ENCODE measurements at places on chromosomes 7 and 10. TPM values are rescaled to one million over a fixed set of nuclear protein-coding genes. Genes with fewer than 3 reads are reported as not detected.

DNA sequence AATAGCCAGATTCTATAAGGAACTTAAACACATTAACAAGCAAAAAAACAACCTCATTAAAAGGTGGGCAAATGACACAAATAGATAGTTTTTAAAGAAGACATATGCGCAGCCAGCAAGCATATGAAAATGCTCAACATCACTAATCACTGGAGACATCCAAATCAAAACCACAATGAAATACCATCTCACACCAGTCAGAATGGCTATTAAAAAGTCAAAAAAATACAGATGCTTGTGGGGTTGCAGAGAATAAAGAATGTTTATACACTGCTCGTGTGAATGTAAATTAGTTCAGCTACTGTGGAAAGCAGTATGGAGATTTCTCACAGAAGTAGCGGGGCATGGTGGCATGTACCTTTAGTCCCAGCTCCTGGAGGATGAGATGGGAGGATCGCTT, 164.0 kb downstream of the CHRM2 start:
- no peak for DNase-seq

Gene COL26A1
- not detected for total RNA-seq

GRCh38 chr7:155922067-155922816, 110.0 kb upstream of the SHH start:
- DNase-seq, result peak; percentile 75

GRCh38 chr7:97770850-97771249, 39.0 kb downstream of the TAC1 start:
- DNase-seq, result peak; percentile 45

Gene POLR2J2
- total RNA-seq, result 11.9 TPM

Gene NEBL
- total RNA-seq, result 15.5 TPM

Gene ZNF800
- total RNA-seq, result 31.9 TPM

Gene LIPF
- total RNA-seq, result not detected

DNA sequence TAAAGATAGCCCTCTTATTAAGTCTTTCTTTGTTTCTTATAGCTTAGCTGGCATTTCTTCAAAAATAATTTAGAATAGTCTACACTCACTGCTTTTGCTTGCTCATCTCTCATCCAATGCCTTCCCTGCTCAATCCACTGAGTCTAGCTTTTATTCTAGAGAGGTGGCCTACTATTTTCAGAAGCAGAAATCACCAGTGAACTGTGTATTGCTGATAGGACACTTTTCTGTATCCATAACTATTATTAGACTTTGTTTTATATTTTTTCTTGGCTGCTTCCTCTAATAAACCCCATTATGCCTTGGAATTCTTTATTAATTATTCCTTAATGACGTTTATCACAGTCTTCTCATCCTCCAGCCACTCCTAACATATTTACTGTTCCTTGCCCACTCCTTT, 206.8 kb downstream of the SEMA3A start:
- DNase-seq, result no peak

DNA sequence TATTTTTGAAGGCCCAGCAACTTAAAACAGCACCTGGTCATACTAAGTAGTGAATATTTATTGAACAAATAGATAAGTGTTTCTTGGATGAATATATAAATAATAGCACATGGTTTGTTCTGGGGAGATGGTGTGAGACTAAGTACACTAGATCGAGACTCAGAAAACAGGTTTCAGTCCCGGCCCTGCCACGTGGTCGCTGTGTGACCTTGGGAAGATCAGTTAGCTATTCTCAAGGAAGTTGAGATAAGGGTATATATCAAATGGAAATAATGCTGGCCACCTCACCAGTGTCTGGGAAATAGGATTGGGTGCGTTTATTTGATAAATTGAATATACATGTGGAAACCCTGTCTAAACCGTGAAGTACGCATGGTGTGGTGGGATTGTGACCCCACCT, 354.6 kb downstream of the SDK1 start:
- no peak for DNase-seq

Gene PRF1
- total RNA-seq, result 2.7 TPM

- DNase-seq, result peak; percentile 54
Observed at GRCh38 chr10:70508912-70509756, 30.6 kb downstream of the PALD1 start.

- no peak for DNase-seq
Observed at GRCh38 chr7:1632916-1633785, 36.9 kb upstream of the ELFN1 start.

DNA sequence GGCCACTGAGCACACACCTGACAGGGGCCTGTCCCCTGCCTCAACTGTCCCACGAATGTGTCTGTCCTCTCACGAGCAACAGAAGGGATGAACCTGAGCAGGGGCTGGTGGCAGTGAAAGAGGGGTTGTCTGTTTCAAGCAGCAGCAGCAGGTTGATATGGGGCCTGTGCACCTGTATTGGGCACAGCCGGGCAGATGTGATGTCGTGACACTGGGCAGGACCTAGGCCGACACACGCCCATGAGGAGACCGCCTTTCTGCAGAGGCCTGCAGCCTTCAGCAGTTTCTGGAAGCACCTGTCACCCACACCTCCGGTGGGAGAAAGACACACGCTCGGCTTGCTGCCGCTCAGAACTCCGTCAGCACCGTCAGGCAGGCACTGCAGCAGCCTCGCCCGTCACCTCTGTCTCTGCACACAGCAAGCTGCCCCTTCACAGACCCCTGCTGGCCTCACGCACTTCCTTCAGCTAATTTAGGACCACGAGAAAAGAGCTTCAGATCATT, 48.5 kb downstream of the AMZ1 start:
- DNase-seq, result peak; percentile 2

DNA sequence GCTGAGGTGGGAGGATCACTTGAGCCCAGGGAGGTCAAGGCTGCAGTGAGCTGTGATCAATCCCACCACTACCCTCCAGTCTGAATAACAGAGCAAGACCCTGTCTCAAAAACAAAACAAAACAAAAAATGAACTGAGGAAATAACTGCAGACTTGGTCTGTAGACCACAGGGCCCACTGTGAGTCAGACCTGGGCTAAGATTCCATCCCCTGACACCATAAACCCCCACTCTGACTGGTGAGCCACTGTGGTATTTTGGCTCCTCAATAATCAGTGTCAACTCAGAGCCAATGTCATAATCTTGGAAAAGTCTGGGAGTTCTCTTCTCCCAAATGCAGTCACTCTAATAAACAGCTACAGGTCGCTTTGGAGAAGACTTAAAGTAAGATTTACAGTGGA, 24.0 kb upstream of the ERCC6 start:
- DNase-seq, result no peak

Gene SERPINE1
- 1.8 TPM for total RNA-seq

Gene IL15RA
- total RNA-seq, result 15.4 TPM

Gene NEUROG3
- 0.81 TPM for total RNA-seq

- no peak for DNase-seq
Observed at GRCh38 chr7:157497744-157498651, 161.2 kb downstream of the DNAJB6 start.

GRCh38 chr7:38368191-38368605, 94.8 kb upstream of the TARP start:
- peak; percentile 75 for DNase-seq

Gene EN2
- total RNA-seq, result not detected

Gene WNT16
- total RNA-seq, result not detected

GRCh38 chr10:112698133-112698817, 251.3 kb downstream of the VTI1A start:
- no peak for DNase-seq

Gene AKR1C2
- total RNA-seq, result 65.4 TPM

- DNase-seq, result no peak
Observed at GRCh38 chr10:111821871-111822270, 361.7 kb downstream of the GPAM start.

- DNase-seq, result no peak
Observed at GRCh38 chr7:155178096-155178495, 108.0 kb downstream of the HTR5A start.

- DNase-seq, result no peak
Observed at GRCh38 chr7:80047032-80047431, 87.6 kb upstream of the GNAI1 start.

DNA sequence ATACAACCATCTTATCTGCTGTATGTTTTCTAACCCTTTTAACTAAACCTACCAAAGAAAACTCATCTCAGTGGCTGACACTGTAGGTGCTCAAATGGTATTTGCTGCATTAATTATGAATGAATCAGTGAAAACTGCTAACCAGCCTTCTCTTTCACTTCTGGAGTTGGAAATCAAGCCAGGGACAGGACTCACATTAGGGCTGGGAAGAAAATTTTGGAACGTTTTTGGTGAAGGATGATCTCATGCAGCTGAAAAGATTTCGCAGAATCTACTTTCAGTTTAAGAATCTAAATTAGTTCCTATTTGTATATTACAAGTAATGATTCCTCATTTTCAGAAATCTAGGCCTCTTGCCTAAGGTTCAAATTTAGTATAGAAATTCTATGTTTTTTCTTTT, 12.9 kb downstream of the MTPN start:
- no peak for DNase-seq

DNA sequence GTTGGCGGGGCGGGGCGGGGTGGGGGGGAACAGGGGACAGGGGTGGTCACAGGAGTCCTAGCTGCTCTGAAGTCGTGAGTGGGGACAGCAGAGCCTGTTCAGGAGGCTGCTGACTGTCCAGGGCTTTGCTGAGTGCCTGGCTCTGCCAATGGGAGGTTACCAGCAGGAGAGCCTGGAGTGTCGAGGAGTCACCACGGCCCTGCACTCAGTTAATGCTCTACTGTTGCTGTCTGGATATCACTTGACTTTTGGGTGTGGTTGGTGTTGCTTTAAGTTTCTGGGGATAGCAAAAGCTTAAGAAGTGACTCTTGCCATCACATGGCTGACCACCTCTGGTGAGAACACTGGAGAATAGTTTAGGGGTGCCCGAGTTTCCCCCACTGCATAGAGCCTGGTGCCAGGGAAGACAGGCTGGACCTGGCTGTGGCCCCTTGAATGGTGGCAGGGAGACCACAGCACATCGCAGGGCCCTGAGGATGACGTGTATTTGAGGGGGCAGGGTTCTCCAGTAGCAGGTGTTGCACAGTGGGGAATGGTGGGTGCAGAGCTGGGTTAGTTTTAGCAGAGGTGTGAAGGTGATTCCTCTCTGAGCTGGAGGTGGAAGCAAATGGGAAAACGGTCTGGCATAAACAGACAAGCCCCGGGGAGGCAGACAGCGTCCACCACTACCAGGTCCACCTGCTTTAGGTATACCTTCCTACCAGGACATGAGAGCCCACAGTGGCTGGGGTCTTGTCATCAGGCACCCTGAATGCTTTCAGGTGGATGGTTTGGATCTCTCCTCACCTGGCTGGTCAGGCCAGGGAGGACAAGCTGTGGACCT, 54.2 kb upstream of the CAMK2B start:
- no peak for DNase-seq

Gene KLF14
- not detected for total RNA-seq

DNA sequence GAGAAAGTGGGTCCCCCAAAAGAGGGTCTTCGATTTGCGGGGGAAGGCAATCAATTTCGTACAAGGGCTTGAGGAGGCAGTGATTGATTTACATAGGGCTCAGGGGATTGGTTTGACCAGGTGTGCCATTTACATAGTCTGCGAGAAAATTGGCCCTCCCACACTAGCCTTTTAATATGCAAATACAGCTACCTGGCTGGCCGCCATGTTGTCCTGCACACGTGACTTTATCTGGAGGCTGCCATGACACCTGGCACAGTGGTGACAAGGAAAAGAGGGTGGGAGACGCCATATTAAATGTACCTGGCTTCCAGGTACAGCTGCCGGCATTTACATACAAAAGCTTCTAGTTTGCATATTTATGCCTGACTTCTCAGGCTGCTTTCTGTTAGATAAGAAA, 1577.2 kb upstream of the LRRTM3 start:
- no peak for DNase-seq

GRCh38 chr10:79308016-79308415, 39.3 kb upstream of the PPIF start:
- no peak for DNase-seq

Gene OR2A7
- 29.5 TPM for total RNA-seq

DNA sequence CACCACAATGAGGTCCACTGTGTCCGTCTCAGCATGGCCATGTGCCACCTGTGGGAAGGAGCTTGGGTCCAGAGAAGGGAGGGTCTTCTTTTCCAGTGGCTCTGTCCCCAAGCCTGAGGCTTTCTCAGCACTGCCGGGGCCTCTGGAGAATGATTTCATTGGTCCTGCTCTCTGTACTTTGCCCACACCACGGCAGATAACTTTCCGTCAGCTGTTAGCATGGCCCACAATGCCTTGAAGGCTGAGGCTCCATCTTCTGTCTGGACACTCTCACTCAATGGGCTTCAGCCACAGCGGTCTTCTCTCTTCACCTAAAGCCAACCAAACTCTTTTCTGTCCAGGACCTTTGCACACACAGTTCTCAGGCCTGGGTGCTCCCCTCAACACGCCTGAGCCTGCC, 192.5 kb downstream of the CXCL12 start:
- DNase-seq, result no peak

DNA sequence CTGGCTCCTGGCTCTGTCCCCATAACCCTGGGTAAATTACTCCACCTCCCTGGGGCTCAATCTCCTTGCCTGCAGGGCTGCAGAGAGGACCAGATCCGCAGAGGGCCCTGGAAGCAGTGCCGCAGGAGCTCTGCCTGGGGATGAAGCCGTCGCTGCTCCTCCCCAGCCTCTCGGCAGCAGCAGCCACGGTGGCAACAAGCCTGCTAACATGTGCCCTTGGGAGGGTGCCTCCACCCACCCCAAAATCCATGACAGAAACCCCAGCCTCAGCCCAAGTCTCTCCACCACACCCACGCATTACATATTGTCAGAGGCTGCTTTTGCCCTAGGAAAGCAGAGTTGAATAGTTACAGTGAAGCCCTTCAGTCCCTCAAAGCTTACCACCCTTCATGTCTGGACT, 486.4 kb upstream of the FOXK1 start:
- no peak for DNase-seq

DNA sequence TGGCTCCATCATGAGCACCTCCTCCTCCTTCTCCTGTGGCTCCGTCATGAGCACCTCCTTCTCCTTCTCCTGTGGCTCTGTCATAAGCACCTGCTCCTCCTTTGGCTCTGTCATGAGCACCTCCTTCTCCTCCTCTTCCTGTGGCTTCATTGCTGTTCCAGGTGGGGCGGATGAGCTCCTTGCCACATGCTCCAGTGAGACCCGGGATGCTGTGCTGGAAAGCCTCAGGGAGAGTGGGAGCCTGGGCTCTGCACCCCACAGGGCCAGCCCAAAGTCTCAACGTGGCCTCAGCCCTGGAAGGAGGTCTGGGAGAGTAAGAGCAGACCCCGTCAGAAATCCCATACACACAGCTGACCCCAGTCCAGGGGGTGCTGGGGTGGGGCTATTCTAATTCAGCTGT, 380.7 kb downstream of the TCERG1L start:
- DNase-seq, result no peak

DNA sequence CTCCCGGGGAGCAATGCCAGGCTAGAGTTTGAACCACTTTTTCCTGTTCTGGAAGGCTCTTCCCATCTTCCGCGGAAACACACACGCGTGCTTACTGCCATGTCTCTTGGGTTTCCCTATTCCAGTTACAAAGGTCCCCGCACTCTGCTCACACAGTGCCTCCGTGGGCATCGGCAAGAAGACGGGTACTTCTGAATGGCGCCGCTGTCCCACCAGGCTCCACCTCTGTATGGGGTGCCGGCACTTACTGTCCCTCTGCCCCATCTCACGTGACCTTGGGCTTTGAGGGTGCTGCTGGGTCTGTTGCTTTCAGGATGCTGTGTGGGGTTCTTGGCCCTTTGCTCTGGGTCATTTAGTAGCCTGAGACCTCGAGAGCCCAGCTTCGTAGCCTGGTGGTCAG, 170.7 kb upstream of the SH2B2 start:
- DNase-seq, result no peak

Gene PLEKHS1
- total RNA-seq, result 12.2 TPM

All from left colon (tissue), 2 donors.